Colonic mucosa (tissue), 4 donors: ENCODE measurements at places on chromosomes 4 and X. TPM values are rescaled to one million over a fixed set of nuclear protein-coding genes. Genes with fewer than 3 reads are reported as not detected.

DNA sequence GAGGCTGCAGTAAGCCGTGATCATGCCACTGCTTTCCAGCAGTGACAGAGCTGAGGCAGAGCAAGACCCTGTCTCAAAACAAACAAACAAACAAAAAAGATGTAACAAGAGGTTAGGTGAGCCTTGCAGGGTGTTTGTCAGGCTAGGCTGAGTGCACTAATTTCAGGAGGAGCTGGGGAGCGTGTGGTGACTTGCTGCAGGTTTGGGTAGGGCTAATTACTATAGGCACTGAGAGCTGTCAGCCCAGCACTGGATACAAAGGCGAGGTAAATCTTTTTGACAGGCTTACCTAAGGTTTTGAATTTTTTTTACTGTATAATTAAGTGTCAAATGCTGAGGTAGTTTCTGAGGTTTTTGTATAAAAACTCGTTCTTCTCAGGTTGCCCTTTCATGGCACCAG lies 29.8 kb upstream of the SH3D19 start:
- H3K4me3 ChIP-seq = no peak overlapping the region
- H3K27me3 ChIP-seq = no peaks in the 10 kb centered on the region
- no peaks in the 10 kb centered on the region for H3K36me3 ChIP-seq
- no peak overlapping the region for H3K27ac ChIP-seq

The OPRPN gene
- total RNA-seq = not detected

The NPY2R gene
- 0.42 TPM for total RNA-seq

The C4orf33 gene
- total RNA-seq = 31.2 TPM

DNA sequence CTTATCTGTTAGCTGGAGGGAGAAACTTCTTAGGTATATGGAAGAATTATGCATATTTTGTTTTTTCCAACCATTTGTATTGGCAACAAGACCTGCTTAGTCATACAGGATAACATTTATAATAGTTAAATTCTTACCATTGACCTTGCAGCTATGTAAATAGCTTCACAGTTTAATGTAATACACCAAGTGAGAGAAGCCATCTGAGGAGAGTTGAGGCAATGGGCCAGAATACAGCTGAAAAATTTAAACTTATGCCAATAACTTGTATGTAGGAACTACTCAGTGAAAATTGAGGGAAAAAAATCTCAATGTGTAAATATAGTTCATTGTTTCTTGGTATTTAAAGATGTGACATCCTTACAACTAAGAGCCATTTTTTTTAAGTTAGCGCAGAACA lies 273.5 kb downstream of the DACH2 start:
- no peaks in the 10 kb centered on the region for H3K36me3 ChIP-seq
- DNase-seq = no peak
- H3K4me1 ChIP-seq = no peaks in the 10 kb centered on the region
- H3K4me3 ChIP-seq = no peak overlapping the region
- no peaks in the 10 kb centered on the region for H3K27me3 ChIP-seq

- H3K27ac ChIP-seq = no peak overlapping the region
- no peaks in the 10 kb centered on the region for H3K36me3 ChIP-seq
- no peaks in the 10 kb centered on the region for H3K27me3 ChIP-seq
- H3K4me3 ChIP-seq = no peak overlapping the region
- no peak for DNase-seq
These were observed 247.9 kb upstream of the PPP1R2C start for GRCh38 chrX:43025806-43026315.

The ZAR1 gene
- not detected for total RNA-seq

The EPHA5 gene
- 0.07 TPM for total RNA-seq

DNA sequence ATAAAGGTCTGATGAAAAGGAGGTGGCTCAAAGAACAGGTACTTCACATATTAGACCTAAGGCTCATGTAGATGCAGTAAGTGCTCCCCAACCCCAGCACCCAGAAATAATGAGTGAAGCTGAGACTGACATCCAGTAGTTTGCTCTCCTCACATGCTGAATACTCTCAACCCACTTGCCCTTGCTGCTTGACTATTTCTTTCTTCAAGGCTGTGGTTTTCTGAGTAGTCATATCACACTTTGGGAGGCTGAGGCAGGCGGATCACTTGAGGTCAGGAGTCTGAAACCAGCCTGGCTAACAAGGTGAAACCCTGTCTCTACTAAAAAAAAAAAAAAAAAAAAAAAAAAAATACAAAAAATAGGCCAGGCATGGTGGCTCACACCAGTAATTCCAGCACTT lies 51.5 kb upstream of the PRPS1 start:
- no peaks in the 10 kb centered on the region for H3K36me3 ChIP-seq
- H3K4me3 ChIP-seq = no peak overlapping the region

GRCh38 chrX:37776283-37776986 lies 3.4 kb upstream of the CYBB start:
- no peaks in the 10 kb centered on the region for H3K4me1 ChIP-seq
- no peaks in the 10 kb centered on the region for H3K36me3 ChIP-seq
- DNase-seq = no peak
- no peak overlapping the region for H3K4me3 ChIP-seq

- no peaks in the 10 kb centered on the region for H3K36me3 ChIP-seq
- H3K4me3 ChIP-seq = no peak overlapping the region
- H3K4me1 ChIP-seq = no peaks in the 10 kb centered on the region
- H3K27ac ChIP-seq = no peak overlapping the region
- no peaks in the 10 kb centered on the region for H3K27me3 ChIP-seq
- DNase-seq = no peak
These were observed 12.9 kb downstream of the LETM1 start for GRCh38 chr4:1842993-1843448.

GRCh38 chr4:30882995-30883675 lies 163.0 kb downstream of the PCDH7 start:
- DNase-seq = no peak
- H3K27me3 ChIP-seq = no peaks in the 10 kb centered on the region
- no peaks in the 10 kb centered on the region for H3K36me3 ChIP-seq
- H3K27ac ChIP-seq = no peak overlapping the region

The IL15 gene
- 4.9 TPM for total RNA-seq

- H3K27me3 ChIP-seq = no peaks in the 10 kb centered on the region
- no peak for DNase-seq
- H3K36me3 ChIP-seq = no peaks in the 10 kb centered on the region
- H3K4me1 ChIP-seq = no peaks in the 10 kb centered on the region
These were observed 74.1 kb downstream of the TAB3 start for GRCh38 chrX:30814978-30815377.

- H3K4me1 ChIP-seq = no peaks in the 10 kb centered on the region
- no peak overlapping the region for H3K4me3 ChIP-seq
- H3K27ac ChIP-seq = no peak overlapping the region
- no peak for DNase-seq
- H3K36me3 ChIP-seq = no peaks in the 10 kb centered on the region
- H3K27me3 ChIP-seq = no peaks in the 10 kb centered on the region
These were observed 164.8 kb upstream of the VEGFC start for GRCh38 chr4:176957353-176958118.

The SCFD2 gene
- 11.5 TPM for total RNA-seq

The FAM47A gene
- total RNA-seq = not detected

- no peak for DNase-seq
- no peaks in the 10 kb centered on the region for H3K36me3 ChIP-seq
- H3K27me3 ChIP-seq = no peaks in the 10 kb centered on the region
- no peak overlapping the region for H3K4me3 ChIP-seq
These were observed 263.6 kb downstream of the PTTG2 start for GRCh38 chr4:38223782-38224236.

DNA sequence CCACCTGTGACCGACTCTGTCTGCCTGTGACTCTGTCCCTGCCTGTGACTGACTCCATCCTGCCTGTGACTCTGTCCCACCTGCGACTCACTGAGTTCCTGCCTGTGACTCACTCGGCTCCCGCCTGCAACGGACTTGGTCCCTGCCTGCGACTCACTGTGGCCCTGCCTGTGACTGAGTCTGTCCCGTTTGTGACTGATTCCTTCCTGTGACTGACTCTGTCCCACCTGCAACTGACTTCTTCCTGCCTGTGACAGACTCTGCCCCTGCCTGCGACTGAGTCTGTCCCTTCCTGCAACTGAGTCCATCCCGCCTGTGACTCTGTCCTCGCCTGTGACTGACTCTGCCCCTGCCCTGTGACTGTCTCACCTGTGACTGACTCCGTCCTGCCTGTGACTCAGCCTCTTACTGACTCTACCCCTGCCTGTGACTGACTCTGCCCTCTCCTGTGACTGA lies 9.6 kb upstream of the UVSSA start:
- peaks cover 17% of the 10 kb centered on the region for H3K36me3 ChIP-seq
- H3K4me1 ChIP-seq = no peaks in the 10 kb centered on the region
- no peaks in the 10 kb centered on the region for H3K27me3 ChIP-seq
- H3K27ac ChIP-seq = no peak overlapping the region

DNA sequence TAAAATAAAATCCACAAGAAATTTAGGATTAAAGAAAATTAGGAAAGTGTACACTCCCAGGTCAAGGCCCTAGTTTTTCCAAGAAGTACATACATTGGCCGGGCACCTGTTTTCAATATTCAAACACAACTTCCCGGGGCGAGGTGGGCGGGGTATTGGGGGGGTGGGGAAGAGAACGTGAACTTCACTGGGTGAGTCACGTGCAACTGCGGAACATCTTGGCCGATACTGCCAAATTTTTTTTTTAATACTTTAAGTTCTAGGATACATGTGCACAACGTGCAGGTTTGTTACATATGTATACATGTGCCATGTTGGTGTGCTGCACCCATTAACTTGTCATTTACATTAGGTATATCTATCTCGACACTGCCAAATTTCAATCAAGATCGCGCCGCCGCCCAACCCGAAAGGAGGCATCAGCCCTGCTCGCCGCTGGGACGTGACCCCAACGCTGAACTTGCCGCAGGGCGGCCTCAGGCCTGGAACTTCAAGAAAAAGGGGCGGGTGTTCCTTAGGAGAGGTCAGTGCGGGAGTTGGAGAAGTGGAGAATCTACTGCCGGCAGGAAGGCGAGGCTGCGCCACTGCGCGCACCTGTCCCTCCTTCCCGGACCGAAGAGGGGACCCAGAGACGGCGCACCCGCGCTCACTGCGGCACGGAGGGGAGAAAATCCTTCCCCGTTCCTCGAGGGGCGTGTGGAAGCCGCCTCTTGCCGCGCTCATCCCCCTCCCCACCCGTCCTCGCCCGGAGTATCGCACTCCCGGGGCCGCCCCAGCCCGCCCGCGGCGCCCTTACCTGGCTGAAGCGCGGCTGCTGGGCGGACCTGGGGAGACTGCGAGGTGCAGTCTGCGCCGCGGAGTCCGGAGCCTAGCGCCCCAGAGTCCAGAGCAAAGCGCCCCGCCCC lies at the start of gene TEC:
TSS of gene TEC (minus strand) at position 883 of the 905 bp plus-strand sequence. CDS start 41,224 bp downstream, outside the sequence.
- peak within 1 kb of the TSS; percentile 71 for H3K4me3 ChIP-seq
- DNase-seq = peak; percentile 66
- H3K4me1 ChIP-seq = no peaks in the 10 kb centered on the region
- H3K27ac ChIP-seq = peak within 1 kb of the TSS; percentile 95

GRCh38 chrX:153440556-153441135 lies 5.2 kb downstream of the TREX2 start:
- no peak for DNase-seq
- H3K27me3 ChIP-seq = no peaks in the 10 kb centered on the region
- no peaks in the 10 kb centered on the region for H3K36me3 ChIP-seq
- H3K4me1 ChIP-seq = no peaks in the 10 kb centered on the region

- no peaks in the 10 kb centered on the region for H3K27me3 ChIP-seq
- H3K27ac ChIP-seq = peak overlapping the region; percentile 69
- no peaks in the 10 kb centered on the region for H3K4me1 ChIP-seq
- H3K36me3 ChIP-seq = no peaks in the 10 kb centered on the region
These were observed 80.3 kb upstream of the DCLK2 start for GRCh38 chr4:149997881-149998421.

The BMPR1B gene
- total RNA-seq = 0.24 TPM

The DSPP gene
- not detected for total RNA-seq

The SPINK2 gene
- total RNA-seq = not detected

GRCh38 chr4:74230902-74231499 lies 73.1 kb downstream of the MTHFD2L start:
- DNase-seq = peak; percentile 84
- no peak overlapping the region for H3K4me3 ChIP-seq
- H3K4me1 ChIP-seq = no peaks in the 10 kb centered on the region
- no peaks in the 10 kb centered on the region for H3K27me3 ChIP-seq
